Hindlimb muscle (tissue), 1 donor: ENCODE measurements at places on chromosomes 13 and 19. TPM values are rescaled to one million over a fixed set of nuclear protein-coding genes. Genes with fewer than 3 reads are reported as not detected.

- no peak for DNase-seq
Observed at GRCh38 chr19:384799-385169, 24.2 kb downstream of the C2CD4C start.

DNA sequence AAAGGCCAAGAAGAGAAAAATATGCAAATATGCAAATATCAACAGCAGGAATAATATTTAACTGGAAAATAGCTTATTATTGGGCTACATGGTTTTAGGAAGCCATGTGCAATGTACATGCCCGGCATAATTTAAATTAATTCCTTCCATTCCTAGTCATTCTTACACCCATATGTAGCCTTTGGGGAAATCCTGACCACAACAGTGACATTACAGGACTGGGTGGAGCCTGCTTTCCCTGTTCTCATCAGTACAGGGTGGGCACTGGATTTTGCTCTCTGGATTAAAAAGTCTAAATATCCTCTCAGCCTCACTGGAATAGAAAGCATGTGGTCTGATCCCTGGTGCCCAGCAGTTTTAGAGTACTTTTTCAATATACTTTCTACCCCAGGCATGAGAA, 198.2 kb downstream of the DNAJC15 start:
- DNase-seq: no peak

DNA sequence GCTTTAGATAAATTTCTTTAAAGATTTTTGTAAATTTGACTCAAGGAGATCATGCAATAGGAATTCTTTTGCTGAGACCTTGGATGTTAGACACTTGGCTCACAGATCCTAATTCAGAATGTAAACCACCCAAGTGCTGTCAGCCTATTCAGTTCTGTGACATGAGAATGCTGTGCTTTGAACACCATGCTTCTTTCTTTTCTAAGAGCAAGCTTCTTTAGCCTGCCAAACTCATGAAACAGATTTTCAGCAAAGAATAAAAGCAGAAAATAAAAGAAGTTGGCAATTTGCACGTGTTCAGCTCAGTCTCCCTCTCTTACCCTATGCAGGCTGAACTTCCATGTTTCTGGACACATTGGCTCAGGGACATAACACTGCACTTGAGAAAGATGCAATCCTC, 845.8 kb downstream of the UQCRFS1 start:
- no peak for DNase-seq

Gene ZNF667
- 11.0 TPM for polyA plus RNA-seq

GRCh38 chr19:29805031-29805965, 6.5 kb upstream of the CCNE1 start:
- peak; percentile 49 for DNase-seq

DNA sequence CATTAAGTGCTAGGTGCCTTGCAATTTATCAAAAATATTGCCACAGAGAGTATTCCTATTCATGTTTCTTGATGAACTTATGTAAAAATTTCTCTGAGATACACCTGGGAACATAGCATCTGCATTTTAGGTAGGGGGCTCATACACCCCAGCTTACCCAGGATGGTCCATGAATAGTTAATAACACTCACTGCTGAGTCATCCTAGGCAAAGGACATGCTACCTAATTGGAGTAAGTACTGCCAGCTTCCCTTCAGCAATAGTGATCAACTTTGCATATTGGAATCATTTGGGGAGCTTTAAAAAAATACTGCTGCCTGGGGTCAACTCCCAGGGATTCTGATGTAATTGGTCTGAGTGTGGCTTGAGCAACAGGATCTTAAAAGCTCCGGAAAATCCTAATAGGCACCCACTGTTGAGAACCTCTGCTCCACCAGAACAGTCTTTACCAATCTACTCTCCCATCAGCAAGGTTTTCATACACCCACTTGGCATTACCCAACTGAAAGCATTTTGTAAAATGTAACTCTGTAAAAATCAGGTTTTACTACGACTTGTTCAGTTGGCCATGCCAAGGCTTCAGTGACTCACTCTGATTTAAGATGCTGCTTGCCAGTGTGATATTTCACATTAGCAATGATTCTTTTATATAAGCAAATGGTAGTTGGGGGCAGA, 67.2 kb upstream of the FNDC3A start:
- DNase-seq: no peak

Gene UBE2L5
- polyA plus RNA-seq: 0.28 TPM

DNA sequence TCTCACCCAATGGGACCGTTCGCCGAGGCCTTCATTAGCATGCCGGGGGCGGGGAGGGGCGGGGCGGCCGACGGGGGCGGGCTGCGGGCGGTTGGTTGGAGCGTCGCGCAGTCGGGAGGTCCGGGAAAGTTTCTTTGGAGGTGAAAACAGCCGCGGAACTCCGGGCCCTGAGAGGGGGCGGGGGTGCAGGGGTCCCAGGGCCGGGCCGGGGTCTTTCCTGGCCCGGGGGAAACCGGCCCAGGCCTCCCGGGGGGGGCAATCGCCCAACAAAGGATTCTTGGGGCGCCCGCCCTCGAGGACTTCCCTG, at the start of gene HMG20B:
TSS of gene HMG20B (plus strand) at position 90 of the 307 bp plus-strand sequence. CDS start 366 bp downstream, outside the sequence.
- no peak for DNase-seq

- DNase-seq: no peak
Observed at GRCh38 chr19:44682807-44683206, 11.5 kb downstream of the CEACAM19 start.

DNA sequence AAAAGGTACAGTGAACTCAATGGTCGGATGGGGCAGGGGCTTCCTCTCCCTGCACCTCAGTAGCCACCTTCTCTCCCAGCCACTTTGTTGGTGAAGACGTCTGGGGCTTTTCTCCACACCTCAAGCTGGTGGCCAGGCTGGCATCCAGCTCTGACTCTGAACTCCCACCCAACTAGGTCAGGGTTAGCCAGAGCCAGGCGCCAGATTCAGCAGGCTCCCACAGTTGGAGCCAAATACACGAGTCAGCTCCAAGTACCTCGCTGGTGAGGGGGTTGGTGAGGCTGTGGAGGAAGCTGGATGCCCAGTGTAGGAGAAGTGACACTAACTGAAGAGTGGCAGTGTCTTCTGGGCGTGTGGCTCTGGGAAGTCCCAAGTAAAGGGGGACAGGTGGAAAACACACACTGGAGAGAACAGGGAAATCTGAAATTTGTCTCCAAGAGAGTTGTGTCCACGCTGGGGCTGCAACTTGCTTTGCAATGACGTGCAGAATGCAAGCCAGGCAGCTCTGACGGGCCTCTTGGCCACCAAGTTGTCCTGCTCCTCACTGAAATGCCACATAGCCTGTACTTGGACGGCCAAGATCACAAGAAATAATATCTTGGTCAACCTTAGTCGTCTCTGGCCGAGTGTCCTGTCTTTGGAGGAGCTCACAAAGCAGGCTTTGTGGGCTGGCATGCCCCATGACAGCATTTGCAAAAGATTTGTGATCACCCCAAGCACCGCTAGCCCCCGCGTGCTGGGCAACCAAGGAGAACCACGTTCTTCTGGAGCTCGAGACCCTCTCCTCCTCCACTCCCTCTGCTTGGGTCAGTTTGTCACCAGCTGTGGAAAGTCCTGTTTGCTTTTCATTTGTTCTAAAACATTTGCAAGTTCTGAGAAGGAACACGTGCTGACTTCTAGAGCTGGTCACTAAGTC, 18.1 kb downstream of the SLC7A1 start:
- no peak for DNase-seq

DNA sequence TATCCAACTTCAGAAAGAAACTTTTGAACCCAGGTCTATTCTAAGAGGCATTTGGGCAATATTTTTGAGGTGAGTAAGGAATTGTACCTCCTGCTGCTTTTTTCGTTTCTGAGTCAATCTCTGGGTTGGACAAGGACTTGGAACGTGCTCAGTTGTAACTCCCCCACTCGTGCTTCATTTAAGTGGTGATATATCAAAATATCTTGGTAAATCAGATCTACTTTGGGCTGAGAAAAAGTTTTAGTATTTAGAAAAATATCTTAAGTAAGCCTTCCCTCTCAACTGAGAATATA, 728.9 kb downstream of the EFNB2 start:
- no peak for DNase-seq

DNA sequence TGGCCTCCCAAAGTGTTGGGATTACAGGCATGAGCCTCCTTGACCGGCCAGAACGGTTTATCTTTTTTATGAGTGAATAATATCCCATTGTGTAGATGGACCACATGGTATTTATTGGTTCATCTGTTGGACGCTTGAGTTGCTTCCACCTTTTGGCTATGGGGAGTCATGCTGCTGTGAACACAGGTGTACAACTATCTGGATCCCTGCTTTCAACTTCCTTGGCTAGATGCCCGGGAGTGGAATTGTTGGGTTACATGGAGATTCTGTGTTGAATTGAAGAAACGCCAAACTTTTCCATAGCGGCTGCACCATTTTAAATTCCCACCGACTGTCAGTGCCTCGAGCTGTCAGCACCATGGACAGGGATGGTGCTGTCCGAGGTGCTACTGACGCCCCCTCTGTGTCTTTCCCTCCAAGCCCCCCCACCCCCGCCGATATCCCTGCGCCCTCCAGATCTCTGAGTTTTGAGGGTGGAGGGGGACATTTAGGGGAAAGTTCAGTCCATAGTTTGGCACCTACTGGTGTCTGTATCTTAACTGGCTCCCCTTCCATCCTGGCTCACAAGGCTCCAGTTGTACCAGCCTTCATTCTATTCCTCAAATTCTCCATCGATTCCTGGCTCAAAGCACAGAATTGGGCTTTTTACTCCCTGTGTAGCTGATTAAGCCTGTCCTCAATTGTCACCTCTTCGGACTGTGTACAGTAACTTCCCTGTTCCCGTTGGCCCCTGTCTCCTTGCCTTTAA, 27.3 kb downstream of the PNPLA6 start:
- no peak for DNase-seq

DNA sequence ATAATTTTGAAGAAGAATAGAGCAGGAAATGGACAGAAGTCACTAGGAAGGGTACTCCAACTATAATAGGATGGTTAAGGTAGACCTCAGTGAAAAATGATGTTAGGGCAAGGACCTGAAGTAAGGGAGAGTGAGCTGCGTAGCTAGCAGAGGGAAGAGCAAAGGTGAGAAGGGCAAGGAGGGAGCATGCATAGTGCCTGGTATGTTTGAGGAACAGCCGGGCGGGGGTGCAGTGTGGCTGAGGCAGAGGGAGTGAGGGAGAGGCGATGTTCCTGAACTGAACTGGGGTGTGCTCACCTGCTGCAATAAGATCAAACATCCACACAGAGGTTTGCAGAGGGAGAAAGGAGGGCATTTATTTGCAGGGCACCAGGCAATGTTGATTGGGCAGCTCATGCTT, 110.4 kb downstream of the DNAJC15 start:
- no peak for DNase-seq

DNA sequence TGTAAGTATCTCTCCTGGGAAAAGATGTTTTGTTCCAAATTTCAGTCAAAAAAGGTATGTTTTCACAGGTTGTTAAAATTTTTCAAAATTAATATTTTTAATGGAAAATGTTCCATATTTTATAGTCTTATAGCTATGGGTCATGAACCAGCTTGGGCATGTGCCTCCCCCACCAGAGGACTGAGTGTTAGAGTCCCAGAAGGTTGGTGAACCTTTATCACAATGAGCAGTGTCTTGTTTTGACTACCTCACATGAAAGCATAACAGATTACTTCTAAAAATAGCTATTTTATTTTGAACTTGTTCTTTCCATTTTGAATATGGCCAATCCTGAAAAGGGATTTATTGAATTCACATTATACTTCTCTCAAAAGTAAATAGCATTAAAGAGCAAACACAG, 112.5 kb upstream of the TSC22D1 start:
- DNase-seq: no peak

DNA sequence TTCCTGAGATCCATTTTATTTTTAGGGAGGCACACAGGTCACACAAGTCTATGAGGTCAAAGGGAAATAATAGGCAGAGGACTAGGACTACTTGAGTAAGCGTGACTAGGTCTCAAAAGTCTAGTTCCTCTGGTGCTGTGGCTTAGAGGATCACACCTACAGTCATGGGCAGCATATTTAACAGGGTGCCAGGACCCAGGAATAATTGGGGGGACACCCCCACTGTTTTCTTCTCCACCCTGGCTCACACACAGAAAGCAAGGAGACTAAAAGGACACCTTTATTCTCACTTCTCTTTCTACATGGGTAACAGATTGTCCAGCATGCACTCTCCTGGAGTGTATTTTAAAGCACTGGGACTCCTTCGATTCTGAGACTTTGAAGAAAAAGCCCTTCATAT, 26.2 kb downstream of the OXGR1 start:
- DNase-seq: no peak

DNA sequence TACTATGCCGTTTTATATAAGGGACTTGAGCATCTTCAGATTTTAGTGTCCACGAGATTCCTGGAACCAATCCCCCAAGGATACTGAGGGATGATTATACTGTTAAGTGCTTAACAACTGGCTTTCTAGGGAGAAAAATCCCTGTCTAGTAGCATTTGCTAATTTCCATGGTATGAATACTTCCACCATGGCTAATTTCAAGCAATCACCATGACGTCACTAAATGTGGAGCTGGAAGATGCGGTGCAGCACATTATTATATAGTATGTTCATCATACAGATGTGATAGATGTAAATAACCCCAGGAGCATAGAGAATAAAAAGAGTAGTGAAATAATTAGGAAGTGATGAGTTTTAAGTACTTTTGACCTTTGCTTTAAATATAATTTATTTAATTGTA, 72.7 kb downstream of the SIAH3 start:
- DNase-seq: no peak

Gene ANGPTL8
- 2.9 TPM for polyA plus RNA-seq

DNA sequence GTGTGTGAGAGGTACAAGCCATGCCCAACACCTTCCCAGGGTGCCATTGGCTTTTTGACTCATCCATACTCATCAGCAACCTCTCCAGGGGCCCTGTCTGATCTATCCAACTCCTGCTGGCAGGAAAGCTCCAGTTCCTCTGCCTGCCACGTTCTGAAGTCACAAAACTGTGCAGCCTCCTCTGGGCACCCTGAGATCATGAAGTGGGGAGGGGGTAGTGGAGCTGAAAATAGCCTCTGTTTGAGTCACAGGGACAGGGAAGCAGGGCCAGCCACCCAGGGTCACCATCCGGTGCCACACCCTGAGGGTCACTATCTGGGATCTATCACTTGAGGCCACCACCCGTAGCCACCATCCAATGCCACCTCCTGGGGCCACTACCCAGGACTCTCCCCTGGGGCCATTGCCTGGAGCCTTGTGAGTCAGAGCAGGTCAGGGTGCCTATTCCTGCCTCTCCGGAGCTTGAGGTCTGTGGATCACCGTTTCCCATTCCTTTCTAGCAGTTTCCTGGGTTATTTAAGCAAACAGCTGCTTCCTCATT, 172.1 kb downstream of the NUFIP1 start:
- no peak for DNase-seq

Gene SBK2
- polyA plus RNA-seq: 3.2 TPM

GRCh38 chr19:30208436-30209060, 163.6 kb upstream of the ZNF536 start:
- no peak for DNase-seq
